Hematopoietic multipotent progenitor cell treated with erythropoietin and hydrocortisone succinate and interleukin-3 and kit ligand, for 4 days (in vitro differentiated cells): ENCODE measurements at places on chromosomes 1 and 21.
A peak's percentile ranks its signal among the peaks of the same experiment; 100 is the strongest.

DNA sequence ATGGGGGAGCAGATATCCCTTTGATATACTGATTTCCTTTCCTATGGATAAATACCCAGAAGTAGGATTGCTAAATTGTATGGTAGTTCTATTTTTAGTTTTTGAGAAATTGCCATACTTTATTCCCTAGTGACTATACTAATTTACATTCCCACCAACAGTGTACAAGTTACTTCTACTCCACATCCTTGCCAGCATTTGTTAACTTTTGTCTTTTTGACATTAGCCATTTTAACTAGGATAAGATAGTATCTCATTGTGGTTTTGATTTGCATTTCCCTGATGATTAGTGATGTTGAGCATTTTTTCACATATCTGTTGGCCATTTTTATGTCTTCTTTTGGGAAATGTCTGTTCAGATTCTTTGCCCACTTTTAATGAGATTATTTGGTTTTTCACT, 620.6 kb upstream of the CAMK1G start:
- DNase-seq: no peak

DNA sequence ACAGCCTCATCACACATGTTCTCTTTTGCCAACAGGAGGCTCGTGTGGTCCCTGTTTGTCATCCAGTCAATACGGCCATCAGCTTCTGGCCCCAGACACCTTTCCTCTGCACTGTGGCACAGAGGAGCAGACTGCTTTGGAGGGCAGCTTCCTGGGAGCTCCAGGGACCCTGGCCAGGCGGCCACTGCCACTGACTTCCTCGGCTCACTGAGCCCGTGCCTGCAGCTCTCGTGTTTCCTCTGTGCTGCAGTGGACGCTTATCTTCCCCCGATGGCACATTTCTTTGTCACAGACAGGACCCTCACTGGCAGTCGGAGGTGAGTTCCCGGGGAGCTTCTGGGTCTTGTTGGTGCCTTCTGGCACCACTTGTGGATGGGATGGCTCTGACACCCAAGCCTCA, 67.0 kb upstream of the DIRAS3 start:
- DNase-seq: no peak

DNA sequence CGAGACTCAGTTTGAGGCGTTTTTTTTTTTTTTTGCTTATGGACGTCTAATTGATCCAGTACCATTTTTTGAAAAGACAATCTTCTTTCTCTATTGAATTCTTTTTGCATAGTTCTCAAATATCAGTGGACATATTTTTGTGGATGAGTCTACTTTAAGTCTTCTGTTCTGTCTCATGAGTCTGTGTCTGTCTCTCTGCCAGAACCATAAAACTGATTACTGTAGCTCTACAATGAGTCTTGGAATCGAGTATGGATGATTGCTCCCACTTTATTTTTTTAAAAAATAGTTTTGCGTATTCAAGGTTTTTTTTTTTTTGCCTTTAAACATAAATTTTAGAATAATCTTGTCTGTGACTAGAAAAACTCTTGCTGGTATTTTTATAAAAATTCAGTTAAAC, 323.5 kb downstream of the ZNF326 start:
- DNase-seq: no peak

DNA sequence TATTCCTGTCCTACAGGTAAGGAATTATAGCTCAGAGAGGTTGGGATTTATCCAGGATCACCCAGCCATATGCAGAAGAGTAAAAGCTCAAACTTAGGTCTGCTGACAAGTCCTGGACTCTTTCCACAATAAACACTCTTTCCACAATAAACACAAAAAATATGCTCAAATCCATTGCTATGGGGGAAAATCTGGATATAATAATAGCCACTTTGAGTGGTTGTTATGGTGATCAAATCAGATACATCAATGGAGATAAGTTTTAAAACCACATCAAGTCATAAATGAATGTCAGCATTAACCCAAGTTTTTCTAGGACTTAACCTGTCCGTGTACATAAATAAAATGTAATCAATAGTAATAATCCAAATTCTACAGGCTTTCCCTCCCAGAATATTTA, 22.3 kb upstream of the TTF2 start:
- no peak for DNase-seq

GRCh38 chr1:54887665-54888071, 673 bp upstream of the DHCR24 start:
- peak; percentile 69 for DNase-seq

DNA sequence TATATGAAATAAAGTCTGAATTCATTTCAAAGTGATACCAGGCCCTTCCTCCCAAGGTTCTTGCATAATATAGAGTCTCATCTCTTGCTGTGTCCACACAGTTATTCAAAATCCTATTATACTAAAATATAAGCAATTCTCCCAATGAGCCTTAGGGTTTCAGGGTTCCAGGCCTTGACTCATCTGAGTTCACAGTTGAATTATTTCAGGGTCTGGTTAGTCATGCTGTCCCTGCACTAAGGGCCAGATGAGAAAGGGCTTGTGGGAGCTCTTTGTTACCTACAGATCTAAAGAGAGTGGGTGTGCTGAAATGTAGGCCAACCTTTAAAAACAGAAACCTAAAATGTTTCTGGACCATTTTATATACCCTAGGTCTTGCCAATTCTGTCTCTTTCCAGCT, 337.5 kb upstream of the LRRC7 start:
- DNase-seq: no peak
